ENCODE measurements at places on chromosomes 16 and 17. TPM values are rescaled to one million over a fixed set of nuclear protein-coding genes. Genes with fewer than 3 reads are reported as not detected.

GRCh38 chr17:28949185-28950016 is 1.9 kb downstream of the PHF12 start:
- peak; percentile 58 for DNase-seq

- DNase-seq = peak; percentile 25
Observed at GRCh38 chr17:60077672-60078519, 825 bp downstream of the HEATR6 start.

DNA sequence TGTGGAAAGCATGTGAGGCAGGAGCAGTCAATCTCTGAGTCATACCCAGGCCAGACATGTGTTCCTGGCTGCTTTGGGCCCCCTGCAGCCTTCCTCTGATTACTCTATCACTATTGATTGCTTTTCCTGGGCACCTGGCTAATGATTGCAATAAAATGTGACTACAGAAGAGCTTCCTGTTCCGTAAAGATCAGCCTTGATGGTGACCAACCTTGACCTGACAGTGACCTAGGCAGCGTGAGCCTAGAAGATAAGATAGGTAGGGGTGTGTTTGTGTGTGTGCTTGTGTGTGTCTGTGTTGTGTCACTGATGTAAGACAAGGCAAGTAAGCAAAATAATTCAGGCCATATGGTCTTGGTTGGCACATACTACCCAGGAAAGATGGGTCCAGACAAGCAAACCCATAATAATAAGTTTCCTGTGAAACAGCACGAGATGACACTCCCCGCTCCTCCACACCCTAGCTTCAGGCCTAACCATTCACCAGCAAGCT is 367.7 kb upstream of the CDH11 start:
- no peak for DNase-seq

DNA sequence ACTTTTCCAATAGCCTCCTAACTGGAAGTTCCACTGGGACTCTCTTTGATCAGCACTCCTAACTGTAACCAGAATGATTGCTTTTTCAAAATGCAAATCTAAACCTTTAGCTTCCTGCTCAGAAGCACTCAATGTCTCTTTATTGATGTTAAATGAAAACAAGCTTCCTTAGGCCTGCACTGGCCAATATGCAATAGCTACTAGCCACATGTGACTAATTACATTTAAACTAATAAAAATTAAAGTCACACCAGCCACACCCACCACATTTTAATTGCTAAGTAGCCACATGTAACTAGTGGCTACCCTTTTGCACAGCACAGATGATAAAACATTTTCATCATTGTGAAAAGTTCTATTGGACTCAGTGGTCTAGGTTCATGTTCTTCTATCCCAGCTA is 31.8 kb downstream of the FAM20A start:
- no peak for DNase-seq

- DNase-seq = no peak
Observed at GRCh38 chr17:44134752-44135568, 6.8 kb upstream of the HROB start.

Gene CDH16
- total RNA-seq = 1.1 TPM

Gene SEPHS2
- 30.7 TPM for total RNA-seq

- peak; percentile 53 for DNase-seq
Observed at GRCh38 chr17:75535119-75535537, 9.6 kb downstream of the LLGL2 start.

- no peak for DNase-seq
Observed at GRCh38 chr16:5761592-5761991, 664.0 kb upstream of the EEF2KMT start.

DNA sequence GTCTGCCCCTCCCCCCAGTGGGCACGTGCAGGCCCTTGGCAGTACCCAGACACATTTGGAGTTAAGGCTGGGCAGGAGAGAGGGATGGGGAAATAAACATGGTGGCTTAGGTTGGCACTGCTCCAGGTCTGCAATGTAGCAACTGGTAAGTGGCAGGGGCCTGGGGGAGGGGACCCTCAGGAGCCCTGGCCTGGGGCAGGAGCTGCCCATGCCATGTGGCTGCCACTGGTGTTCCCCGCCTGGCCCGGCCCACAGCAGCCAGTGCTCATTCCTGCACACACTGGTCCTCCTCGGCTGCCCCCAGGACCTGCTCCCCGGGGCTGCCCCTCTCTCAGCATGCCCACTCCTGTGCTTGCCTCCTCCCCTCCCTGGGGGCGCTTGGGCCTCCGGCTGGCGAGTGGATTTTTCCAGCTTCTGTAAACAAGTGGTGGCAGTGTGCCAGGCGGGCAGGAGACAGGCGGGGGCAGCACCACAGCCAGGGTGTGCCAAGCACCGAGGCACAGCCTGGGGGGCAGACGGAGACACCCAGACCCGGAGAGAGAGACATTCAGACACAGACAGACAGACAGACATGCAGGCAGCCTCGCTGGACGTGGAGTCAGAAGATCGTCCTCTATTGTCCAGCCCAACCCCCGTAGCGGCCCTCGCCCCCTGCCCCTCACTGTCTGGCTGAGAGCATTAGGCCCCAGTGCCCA is 9.4 kb downstream of the THRA start:
- DNase-seq = peak; percentile 93

DNA sequence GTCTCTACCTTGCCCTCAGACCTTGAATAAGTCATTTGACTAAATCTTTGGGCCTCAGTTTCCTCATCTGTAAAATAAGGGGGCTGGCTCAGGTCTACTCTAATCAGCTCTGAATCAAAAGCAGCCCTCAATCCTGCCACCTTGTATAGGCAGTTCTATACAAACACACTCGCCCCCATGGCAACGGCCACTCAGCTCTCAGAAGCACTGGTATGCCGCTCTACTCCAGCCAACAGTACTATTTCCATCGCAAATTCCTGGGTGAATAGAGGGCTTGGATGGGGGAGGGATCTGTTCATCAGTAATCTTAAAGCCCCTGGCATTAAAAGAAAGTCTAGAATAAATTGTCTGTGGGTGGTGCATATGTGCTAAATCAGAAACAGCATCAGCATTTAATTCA is 21.2 kb upstream of the TAOK1 start:
- DNase-seq = no peak

DNA sequence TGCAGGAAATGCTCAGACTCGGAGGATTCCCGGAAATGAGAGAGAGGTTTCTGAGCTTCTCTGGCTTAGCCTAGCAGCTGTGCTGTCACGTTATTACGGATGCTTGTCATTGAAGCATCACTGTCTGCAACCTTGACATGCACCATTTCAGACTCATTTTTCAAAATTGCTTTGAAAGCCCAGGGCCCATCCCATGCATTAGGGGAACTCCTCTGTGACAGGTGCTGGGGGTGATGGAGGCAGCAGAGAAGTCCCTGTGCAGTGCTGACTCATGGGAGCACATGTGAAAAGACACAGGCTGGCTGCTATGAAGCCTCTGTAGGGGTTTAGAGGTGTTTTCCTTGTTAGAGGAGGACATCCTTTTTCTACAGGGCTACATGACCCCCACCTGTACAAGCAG is 214.0 kb upstream of the MPHOSPH6 start:
- DNase-seq = no peak

DNA sequence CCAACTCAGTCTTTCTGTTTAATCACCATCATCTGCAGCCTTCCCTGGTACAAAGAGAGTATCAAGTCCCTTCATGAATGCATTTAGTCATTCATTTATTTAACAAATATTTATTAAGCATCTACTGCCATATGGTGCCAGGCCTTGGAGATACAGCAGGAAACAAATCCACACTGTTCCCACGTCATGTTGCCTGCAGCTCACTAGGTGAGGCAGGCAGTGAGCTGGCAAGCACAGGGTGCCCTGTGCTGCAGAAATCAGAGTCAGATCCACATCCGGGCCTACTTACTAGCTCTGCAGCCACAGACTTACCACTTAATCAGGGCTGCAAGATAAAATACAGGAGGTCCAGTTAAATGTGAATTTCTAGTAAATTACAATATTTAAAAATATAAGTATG is 38.5 kb upstream of the CES5A start:
- peak; percentile 43 for DNase-seq

DNA sequence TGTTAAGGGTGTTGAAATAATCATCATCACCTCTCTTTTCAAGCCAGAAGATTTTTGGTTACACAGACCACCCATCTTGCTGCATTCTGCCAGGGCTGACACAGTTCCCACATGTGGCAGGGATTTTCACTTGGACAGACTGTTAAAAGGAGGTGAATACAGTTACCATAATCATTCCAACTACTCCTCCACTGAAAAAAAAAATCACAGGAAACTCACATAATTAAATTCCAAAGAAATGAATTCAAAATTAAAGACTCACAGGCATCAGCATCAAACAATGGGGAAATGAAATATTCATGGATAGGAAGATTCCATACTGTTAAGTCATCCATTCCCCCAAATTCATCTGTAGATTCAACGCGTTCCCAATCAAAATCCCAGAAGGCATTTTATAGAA is 209.4 kb downstream of the MRTFB start:
- DNase-seq = no peak

DNA sequence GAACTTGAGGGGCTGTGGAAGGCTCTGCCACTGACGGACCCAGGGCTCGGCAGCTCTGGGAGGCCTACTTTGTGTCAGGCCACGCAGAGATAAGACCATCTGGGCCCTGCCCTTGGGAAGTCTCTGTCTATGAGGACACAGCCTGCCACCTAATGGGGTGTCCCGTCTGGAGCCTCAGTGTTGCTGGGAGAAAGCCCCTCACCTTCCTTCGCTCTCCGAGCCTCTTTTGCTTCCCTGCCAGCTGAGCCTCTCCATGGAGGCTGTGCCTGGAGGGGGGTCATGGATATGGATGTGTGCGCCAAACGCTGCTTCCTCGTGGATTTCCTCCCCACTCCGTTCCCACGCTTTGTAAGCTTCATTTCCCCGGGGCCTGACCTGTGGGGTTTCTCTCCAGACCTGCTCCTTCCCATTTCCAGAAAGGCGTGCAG is 228.8 kb downstream of the SEC14L1 start:
- no peak for DNase-seq

GRCh38 chr17:63423251-63423950 is 22.7 kb downstream of the CYB561 start:
- no peak for DNase-seq

GRCh38 chr16:82192665-82193064 is 22.6 kb upstream of the MPHOSPH6 start:
- DNase-seq = no peak

Gene AHSP
- not detected for total RNA-seq

Gene ZP2
- not detected for total RNA-seq

- no peak for DNase-seq
Observed at GRCh38 chr17:9897372-9897968, 7.6 kb downstream of the RCVRN start.

Gene GAA
- 21.8 TPM for total RNA-seq

GRCh38 chr17:5049314-5049841 is 14.2 kb upstream of the SLC52A1 start:
- peak; percentile 32 for DNase-seq

GRCh38 chr16:78972006-78972405 is 628.5 kb downstream of the MAF start:
- DNase-seq = no peak

DNA sequence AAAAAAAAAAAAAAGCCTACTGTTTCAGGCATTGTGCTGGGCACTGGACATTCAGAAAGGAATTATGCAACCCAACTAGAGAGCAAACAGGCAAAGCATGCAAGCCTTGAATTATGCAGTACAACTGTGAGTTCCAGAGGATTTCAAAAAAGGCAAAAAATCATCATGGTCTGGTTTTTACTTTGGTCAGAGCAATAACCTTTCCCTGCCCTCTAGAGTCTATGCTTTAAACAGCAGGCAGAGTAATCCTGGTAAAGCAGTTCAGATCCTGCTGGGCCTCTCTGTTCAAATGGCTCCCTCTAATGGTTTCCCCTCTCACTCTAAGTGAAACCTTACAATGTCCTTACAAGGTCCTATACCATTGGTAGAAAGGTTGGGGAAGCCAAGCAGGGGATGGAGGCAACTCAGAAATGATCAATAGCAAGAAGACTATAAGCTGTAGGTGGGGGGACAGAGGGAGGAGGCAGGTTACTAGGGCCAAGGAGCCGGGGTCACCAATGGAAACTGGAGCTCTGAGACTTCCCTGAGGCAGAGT is 4.6 kb upstream of the TAF15 start:
- peak; percentile 94 for DNase-seq

DNA sequence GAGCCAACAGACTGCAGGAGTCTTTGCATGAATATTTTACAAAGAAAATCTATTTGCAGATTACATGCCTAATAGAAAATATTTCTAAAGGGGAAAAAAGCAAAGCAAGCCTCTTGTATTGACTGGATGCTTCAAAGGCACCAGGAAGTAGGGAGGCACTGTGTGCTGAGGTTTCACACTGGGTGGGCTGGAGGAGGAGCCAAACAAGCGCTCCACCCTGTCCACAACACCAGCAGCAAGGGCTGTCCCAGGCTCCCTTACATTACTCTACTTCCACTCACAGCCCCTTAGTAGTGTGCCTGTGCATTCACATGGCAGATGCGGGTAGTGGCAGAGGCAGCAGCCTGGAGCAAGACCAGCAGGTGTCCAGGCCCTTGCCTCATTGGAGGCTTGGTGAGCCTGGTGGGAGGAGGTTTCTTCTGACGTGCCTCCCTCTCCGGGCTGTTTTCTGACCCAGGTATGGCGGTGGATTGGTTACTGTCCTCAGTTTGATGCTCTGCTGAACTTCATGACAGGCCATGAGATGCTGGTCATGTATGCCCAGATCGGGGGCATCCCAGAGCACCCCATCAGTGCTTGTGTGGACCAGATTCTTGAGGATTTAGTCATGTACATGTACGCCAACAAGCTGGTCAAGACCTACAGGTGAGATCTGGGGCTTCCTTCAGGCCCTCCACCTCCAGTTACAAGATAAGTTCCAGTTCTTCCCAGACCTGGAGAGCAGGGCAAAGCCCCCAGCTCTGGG is 7.0 kb upstream of the CCNF start:
- DNase-seq = peak; percentile 28

DNA sequence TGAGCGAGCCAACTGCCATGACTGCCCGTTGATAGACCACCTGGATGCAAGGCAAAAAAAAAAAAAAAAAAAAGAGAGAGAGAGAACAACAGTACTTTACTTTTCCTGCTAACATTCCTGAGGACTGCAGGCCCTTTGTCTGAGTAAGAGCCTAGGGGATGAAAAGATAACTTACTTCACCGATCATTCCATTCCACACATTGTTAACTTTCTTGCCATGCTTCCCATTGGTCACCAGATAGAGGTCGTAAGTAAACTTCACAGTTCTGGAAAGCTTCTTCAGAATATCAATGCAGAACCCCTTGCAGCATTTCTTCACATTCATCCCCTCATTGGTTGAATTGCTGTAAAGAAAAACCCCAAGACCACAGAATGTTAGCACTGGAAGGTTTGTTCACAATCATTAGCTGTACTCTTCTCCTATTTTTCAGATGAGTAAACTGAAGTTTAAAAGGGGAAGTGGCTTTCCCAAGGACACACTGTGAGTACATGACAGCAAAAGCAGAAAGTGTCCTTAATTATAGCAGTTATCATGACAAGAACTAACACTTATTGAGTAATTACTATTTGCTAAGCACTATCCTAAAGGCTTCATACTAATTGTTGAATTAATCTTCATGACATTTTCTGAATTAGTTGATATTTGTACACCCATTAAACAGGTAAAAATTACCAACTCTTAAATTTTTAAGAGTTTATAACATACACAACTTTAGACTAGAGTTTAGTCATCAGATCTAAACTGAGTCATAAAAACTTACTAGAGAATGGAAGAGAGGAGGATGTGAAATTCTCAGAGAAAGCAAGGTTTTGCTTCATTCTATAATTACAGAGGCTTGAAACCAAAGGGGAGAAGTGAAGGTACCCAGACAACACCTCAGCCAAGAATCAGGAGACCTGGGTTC is 341.2 kb downstream of the GRIN2A start:
- DNase-seq = no peak
